ENCODE measurements at places on chromosomes 6 and 20.
A peak's percentile ranks its signal among the peaks of the same experiment; 100 is the strongest.

- DNase-seq = no peak
Observed at GRCh38 chr20:46771195-46771588, 61.7 kb downstream of the SLC2A10 start.

- DNase-seq = no peak
Observed at GRCh38 chr6:153301602-153302001, 170.5 kb upstream of the RGS17 start.

DNA sequence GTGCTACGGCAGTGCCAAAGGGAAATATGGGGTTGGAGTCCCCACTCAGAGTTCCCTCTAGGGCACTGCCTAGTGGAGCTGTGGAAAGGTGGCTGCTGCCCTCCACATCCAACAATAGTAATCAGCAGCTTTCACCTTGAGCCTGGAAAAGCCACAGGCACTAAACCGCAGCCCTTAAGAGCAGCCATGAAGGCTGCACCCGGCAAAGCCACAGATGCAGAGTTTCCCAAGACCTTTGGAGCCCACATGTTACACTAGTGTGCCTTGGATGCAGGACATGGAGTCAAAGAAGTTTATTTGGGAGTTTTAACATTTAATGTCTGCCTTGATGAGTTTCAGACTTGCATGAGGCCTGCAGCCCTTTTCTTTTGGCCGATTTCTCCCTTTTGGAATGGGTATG is 91.4 kb upstream of the HSF2 start:
- DNase-seq = no peak

- no peak for DNase-seq
Observed at GRCh38 chr20:56801971-56802755, 173.1 kb downstream of the TFAP2C start.

- no peak for DNase-seq
Observed at GRCh38 chr6:98932381-98932780, 15.4 kb downstream of the FBXL4 start.

- no peak for DNase-seq
Observed at GRCh38 chr20:20363799-20364592, 3.9 kb upstream of the INSM1 start.

DNA sequence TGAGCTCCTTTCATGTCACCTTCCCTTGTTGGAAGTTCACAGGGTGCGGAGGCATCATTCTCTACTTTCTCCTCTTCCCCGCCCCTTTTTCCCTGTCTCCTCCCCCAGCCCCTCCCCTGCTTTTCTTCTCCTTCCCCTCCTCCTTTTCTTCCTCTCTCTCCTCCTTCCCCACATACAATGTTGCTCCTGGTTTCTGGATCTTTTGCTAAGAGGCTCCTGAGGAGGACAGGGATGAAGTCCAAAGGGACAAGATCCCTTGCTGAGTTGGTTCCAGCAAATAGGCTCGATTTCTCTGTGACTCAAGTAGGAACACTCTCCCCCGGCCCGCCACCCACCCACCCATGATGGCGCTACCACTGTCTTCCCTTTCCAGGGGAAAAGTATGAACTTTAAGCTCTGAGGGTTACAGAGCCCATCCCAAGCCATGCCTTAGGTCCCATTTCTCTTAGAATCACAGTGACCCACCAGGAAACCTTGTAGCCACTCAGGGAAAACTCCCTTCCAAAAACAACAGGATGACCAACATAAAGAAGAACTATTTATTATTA is 852 bp upstream of the TFEB start:
- DNase-seq = no peak

- DNase-seq = no peak
Observed at GRCh38 chr20:3843490-3843889, 3.1 kb upstream of the MAVS start.

DNA sequence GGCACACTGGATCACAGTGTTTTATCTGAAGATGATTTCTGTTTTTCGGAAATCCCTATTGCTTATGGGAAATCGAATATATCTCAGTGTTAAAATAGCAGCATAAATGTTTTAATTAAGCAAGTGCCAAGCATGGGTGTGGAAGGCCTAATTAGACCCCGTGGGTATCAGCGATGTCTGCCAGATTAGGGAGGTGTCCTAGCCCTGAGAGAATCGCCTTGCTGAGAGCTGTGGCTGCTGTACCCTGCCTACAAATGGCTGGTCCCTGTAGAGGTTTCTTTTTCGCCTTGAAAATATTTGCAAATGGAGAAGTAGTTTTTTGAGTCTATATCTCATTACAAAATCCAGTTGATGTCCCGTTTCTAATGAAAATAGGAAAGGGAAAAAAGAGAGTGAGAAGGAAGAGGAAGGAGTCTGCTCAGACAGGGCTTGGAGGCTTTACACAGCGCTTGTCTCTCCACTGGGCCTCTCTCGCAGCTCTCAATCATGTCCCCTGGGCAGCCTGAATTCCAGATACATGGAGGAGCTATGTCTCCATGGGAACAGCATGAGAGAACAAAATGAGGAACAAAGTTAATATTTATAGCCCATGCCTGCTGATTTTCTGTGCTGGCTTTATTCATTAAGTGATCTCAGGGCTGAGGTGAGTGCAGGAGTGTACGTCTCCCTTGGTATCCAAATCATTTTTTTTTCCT is 35.2 kb upstream of the BCLAF1 start:
- DNase-seq = no peak

GRCh38 chr6:138692058-138692977 is 81.3 kb upstream of the CCDC28A start:
- peak; percentile 57 for DNase-seq

- no peak for DNase-seq
Observed at GRCh38 chr6:118383924-118384323, 164.2 kb upstream of the PLN start.

GRCh38 chr6:155638200-155638599 is 182.6 kb upstream of the NOX3 start:
- DNase-seq = no peak

GRCh38 chr6:150230832-150231524 is 88.1 kb downstream of the PPP1R14C start:
- no peak for DNase-seq

DNA sequence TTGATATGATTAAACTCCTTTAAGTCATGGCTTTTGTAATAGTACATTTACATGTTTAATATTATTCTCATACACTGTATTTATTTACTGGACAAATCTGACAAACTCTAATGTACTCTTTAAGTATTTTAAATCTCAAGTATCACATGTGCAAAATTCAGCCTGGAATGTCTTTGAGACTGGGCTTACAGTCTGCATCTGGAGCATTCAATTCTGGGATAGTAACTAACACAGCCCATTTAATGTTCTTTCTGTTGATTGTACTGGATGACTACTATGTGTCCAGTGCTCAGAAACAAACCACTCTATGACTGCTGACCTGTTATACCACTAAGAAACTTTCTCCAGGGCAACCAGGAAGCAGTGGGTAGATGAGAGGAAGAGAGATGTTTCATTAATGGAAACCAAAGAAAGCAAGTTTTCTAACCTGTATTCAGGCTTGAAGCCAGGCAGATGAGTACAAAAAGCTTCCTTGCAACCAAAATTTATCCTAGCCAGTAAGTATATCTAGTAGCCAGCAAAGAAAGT is 26.8 kb downstream of the FBXL4 start:
- DNase-seq = no peak

DNA sequence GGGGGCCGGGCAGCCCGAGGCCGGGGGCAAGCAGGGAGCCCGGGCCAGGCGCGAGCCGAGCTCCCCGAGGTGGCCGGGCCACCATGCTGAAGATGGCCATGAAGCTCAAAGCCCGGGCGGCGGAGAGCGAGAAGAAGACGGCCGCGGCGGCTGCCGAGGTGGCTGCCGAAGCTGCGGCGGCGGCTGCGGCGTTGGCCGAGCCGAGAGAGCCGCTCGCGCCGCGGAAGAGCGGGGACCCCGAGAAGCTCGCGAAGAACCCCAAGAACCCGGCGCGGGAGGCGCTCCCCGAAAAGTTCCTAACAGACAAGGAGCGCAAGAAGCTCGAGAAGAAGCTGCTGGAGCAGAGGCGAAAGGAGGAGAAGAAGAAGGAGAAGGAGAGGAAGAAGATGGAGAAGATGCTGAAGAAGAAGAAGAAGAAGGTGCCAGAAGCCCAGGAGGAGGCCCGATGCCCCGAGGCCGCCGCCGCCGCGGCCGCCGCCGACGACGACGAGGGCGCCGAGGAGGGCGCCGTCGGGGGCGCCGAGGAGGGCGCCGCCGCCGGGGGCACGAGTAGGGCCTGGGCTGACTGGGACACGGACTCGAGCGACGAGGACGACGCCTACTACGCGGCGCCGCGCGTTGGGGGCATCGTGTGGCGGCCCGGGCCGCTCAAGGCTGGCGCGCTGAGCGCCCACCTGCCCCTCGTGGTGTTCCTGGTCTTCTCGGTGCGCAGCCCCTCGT is 37.4 kb downstream of the GNAS start:
- DNase-seq = no peak

DNA sequence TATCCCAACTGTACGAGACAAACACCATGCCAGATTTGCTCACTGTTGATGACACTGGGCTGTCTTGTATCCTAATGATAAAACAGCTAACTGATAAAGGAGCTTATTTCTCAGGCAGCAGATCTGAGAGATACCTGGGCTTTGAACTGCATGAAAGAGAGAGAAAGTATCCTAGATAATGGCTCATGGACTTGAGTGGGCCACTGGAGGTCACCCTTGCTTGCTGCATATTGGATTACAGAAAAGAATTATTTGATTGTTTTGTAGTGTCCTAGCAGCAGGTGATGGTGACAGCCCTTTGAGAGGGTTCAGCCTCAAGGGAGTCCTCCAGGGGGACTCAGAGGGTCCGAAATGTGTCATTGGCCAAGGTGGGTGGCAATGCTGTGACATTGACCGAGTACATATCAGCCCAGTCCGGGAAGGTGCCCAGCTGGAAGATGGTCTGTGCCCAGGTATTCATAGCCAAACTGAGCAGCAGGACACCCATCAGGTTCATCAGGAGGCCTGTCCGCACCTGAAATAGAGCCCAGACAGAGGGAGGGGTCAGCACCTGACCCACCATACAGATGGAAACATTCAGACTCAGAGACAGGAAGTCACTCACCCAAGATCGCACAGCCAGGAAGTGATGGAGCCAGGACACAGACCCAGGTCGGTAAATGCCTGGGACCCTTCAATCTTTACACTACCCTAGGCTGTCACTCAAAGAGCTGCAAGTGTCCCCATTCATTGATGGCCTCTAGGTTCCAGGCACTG is 9.4 kb upstream of the OCSTAMP start:
- DNase-seq = peak; percentile 76

- peak; percentile 39 for DNase-seq
Observed at GRCh38 chr6:137928286-137928685, 61.2 kb downstream of the TNFAIP3 start.

GRCh38 chr20:20649945-20650344 is 62.5 kb downstream of the RALGAPA2 start:
- DNase-seq = no peak

GRCh38 chr6:12235341-12235740 is 54.8 kb upstream of the EDN1 start:
- no peak for DNase-seq

DNA sequence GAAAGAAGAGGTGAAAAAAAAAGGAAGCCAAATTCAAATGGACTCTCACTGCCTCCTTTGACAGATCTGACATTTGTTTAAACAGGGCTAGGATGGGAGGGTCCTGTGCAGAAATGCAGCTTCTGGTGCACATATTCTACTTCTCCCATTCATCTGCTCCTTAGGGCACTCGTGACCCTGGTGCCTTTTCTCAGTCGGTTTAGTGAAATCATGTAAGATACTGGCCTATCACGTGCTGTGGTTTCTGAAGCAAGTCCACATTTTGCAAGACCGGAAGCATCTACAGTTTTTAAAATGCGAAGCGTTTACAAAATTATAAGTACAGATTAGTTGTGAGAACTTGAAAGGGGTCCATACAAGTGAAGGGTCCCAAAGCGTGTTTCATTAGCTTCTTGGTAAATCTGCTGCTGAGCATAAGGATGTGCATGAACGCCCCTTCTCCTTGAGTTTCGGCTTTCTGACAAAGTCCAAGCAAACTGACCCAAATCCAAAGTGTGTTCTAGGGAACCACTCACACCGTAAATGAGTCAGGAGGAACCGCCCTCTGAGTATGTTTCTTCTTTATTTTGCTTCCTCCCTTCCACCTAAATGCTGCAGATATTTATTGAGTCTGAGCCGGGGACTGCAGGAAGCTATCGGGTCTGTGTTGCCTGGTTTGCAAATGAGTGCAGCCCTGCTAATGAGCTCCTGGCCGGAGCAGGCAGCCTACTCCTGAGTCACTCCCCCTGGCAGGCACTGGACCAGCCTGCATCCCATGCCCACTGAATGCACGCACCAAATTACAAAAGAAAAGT is 323.8 kb upstream of the JARID2 start:
- DNase-seq = peak; percentile 36

GRCh38 chr6:149140137-149140909 is 177.2 kb upstream of the TAB2 start:
- DNase-seq = no peak

DNA sequence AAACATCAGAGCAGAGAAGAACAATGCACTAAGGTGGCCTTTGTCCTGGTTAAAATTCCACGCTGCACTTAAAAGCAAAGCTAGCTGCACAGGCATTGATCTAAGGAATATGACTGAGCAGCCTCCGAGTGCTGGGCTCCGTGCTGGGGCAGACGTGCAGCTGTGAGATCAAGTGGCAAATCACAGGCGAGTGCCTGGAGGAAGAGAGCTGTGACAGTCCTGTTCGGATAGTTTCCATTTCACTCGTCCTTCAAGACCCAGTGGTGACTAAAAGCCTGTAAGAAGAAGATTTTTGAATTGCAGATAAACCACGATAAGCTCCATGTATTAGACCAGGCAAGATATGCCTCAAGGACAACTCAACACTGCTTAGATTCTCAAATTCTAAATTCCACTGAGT is 247.9 kb downstream of the ANKRD60 start:
- no peak for DNase-seq

DNA sequence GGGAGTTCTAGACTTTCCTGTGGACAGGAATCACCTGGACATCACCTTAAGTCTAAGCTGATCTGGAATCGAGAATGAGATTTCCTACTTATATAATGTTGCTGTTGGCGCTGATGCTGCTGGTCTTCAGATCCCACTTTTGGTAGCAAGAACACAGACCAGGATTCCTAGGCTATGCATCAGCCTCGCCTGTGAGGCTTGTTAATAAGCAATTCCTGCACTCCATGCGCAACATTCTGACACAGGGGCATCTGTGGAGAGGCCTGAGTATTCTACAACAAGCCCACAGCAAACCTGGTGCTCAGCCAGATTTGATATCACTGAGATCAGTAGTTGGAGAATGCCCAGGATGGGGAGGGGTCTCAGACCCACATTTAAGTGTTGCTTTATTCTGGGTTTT is 52.0 kb upstream of the TRIM26 start:
- no peak for DNase-seq

DNA sequence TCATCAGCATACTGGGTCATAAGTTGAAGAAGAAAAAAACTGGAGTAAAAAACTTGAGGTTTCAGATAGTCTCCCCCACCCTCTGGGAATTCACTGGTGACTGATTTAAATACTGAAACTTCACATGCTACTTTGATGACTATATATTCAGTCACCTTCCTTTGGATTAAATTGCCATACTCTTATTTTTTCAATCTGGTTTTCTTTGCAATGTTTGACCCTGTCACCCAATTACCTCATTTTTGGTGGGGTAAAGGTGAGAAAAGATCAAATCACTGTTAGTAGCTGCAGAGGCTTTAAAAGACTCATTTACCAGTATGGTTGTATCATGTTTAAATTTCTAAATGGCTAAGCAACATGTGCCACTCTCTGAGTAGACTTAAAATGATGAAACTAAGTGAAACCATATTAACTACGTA is 862.7 kb upstream of the FLRT3 start:
- DNase-seq = no peak

Measured in globus pallidus (tissue), 1 donor.